ENCODE measurements at places on chromosomes 1 and 21.
A peak's percentile ranks its signal among the peaks of the same experiment; 100 is the strongest.

DNA sequence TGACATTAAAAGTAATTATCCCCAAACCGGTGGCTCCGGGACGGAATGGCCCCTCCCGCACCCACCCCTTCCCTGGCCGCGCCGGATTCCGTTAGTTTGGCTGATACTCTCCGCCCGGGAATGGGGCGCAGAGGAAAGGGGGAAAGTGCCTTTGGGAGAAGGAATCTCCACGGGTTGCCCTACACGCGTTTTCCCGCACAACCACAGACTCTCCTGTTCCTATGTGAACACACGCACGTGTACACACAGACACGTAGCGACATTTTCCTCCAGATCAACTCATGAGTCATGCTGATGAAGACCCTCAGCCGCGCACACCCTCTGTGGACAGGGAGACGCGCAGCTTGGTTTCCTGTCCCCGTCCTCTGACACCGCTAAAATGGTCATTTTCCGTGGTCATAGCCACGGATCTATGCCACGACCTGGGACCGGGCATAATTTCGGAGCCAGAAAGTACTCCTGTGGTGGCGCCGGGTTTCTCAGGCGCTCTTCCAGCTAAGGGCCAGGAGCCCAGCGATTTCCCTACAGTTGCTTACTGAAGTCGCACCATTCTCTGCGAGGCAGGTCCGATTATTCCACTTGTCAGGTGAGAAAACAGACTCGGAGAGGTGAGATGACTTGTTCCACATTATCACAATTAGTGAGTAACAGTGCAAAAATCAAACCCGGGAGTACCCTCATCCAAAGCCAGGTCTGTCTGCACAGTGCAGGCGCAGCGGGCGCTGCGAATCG is 4.0 kb upstream of the DMRTA2 start:
- DNase-seq: no peak

DNA sequence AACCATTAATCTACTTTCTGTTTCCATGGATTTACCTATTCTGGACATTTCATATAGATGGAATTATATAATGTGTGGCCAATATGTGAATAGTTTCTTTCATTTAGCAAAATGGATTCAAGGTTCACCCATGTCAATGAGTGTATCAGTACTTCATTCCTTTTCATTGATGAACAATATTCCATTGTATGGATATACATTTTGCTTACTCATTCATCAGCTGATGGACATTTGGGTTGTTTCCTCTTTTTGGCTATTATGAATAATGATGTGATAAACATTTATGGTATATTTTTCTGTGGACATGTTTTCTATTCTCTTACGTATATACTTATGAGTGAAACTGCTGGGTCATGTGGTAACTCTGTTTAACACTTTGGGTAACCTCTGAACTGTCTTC is 97.8 kb downstream of the SCMH1 start:
- DNase-seq: no peak

GRCh38 chr1:181160998-181161870 is 72.7 kb downstream of the IER5 start:
- peak; percentile 43 for DNase-seq

- DNase-seq: peak; percentile 43
Observed at GRCh38 chr1:84619383-84620102, 45.3 kb upstream of the CTBS start.

GRCh38 chr1:17579951-17580939 is 40.7 kb downstream of the ARHGEF10L start:
- DNase-seq: no peak

GRCh38 chr1:85363521-85363920 is 87.1 kb upstream of the BCL10 start:
- DNase-seq: no peak

DNA sequence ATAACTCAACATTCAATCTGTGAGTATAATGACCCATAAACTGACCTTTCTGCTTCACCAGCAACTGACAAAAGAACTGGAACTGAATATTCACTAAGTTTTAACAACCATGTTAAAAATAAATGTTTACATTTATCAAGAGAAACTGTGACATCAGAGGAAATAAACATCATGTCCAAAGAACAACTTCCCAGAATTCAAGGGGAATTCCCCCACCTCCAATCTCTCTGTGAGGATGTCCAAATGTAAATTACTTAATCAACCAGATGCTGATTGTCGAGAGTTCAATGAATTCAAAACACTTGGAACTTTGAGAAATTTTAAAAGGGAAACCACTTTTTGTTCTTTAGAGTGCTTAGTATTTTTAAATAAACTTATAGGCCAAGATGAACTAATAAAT is 365.6 kb upstream of the ADGRL2 start:
- DNase-seq: no peak

- DNase-seq: no peak
Observed at GRCh38 chr1:244727871-244728474, 75.0 kb downstream of the DESI2 start.

DNA sequence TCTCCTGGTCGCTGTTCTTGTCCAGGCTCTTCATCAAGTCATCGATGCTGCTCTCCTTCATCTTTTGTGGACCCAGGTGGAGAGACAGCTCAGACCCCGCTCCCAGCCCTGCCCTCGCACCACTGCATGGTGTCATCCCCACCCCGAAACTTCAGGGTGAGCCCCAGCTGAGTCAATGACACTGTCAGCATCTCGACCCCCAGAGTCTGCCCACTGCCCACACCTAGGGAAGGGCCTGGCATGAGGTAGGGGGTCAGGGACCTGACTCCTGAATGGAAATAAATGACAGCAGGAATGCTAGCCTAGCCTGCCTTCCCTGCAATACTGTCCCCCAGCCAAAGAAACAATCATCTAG is 1.6 kb upstream of the S100A6 start:
- DNase-seq: no peak

- DNase-seq: no peak
Observed at GRCh38 chr1:52203935-52204625, 62.2 kb downstream of the ZFYVE9 start.

DNA sequence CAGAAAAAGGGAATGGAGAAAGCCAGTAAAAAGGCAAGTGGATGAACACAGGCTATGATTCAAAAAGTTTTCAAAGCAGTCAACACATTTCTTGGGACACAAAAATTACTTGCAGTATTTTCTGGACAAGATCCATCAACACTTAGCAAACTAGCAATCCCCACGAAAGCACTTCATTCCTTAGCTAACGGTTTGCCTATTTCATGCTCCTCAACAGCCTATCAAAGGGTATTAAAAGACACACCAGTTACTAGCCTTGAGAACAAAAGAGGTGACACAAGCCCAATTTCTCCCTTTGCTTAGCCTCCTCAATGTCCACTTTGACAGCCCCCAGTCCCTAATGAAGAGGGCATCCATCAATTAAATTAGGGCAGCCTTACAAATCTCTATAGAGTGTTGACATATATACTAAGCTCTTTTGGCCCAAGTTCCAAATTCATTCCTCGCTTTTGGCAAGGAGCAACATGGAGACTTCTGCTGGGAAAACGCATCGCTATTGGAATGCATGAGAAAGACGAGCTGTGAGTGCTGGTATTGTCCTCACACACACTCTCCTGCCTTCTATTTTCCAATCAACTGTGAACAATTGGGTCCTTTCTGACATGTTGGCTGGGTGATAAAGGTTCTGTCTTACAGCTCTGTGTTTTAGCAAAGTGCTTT is 180.0 kb downstream of the TNR start:
- no peak for DNase-seq

- DNase-seq: no peak
Observed at GRCh38 chr1:30305519-30305918, 417.9 kb downstream of the MATN1 start.

GRCh38 chr21:25296252-25296651 is 311.0 kb downstream of the MRPL39 start:
- no peak for DNase-seq

Measured in activated naive CD4-positive, alpha-beta T cell treated with anti-CD3 and anti-CD28 coated beads, Interleukin-2, amount 50 U/mL, for 72 hours (primary cell).